ENCODE measurements at places on chromosomes 5 and 9.
A peak's percentile ranks its signal among the peaks of the same experiment; 100 is the strongest.

DNA sequence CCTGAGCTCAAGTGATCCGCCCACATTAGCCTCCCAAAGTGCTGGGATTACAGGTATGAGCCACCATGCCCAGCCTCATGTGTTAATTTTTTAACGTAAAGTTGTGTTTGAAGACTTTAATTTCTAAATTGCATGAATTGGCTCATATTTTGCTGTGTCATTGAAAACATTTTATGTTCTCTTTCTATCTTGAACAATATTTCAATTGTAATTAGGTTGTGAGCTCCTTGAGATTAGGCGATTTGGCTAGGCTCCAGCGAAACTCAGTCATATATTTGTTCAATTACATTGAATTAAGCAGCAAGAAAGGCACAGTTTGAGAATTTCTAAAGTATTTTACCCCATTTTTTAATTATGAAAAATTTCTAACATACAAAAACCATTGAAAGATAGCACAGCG, 34.0 kb downstream of the GAPVD1 start:
- DNase-seq = peak; percentile 21

- DNase-seq = no peak
These were observed 64.0 kb upstream of the UBTD2 start for GRCh38 chr5:172347496-172348052.

DNA sequence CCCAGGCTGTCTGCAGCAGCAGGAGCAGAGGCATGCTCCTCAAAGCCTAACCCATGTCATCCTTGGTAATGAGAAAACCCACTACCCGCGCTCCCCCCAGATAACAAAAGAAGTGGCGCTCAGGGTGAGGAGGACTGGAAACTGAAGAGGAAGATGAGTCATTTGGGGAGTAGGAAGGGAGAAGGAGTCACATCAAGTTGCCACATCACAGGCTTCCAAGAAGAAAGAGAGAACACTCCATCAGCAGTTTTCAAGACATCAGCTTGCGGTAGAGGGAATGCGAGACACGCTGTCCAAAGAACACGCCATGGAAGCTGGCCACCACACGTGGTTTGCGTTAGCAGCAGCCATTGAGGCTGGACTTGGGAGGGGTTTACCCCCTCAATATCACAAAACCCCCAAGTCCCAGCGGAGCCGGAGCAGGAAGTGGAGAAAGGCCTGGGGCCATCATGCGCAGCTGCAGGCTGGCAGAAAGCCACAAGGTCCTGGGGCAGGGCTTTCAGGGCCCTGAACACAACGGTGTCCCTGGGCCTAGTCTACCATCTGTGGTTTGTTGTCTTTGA, 41.5 kb downstream of the SH3PXD2B start:
- DNase-seq = no peak

DNA sequence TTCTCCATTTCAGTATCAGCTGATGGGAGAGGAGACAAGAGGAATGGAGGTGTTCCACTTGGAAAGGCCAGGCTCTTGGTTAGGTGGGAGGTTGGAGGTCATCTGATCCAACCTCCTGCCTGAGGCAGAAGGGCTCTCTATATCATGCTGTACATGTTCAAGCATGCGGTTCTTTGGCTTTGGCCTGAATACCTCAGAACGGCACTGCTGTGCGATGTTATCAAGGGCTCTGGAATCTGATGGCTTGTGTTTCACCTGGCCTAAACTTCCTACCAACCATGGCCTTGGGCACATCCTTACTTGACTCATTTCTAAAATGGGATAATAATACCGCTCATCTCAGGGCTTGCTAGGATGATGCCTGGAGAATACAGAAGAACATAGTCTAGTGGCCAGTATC, 90.1 kb upstream of the FAM169A start:
- DNase-seq = no peak

DNA sequence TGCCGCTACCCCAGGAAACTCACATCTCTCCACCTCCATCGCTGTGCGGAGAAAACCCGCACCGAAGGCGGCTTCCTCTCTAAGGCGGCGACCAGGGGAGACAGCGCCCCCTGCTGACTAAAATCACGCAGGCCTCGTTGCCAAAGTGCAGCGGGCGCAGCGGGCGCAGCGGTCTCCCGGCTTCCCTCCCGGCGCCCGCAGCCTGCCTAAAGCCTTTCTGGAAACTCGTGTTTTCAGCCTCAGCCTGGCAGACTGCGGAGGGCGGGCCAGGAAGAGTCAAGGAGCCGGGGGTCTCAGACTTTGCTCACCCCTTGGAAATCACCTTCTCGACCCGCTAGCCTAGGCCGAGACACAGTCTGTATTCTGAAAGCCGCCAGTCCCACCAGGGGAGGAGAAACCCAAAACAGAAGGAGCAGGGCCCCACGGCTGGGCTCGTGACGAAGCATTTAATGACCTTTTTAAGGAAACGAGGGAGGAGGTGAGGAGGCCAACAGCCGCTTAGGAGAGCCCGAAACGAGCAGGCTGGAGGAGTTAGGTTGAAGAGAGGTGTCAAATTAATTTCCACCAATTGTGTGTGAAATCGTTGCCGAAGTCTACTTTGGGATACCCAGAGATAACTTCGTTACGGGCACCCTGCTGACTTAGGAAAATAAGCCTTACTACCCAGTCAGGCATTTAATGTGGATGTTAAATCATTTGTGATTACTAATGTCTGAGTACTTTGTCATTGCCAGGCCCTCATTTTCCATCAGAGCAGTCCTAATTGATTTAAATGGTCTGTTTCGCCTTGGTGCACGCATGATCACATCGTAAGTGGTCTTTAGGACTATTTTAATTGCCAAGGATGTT, 7.3 kb upstream of the FOXB2 start:
- no peak for DNase-seq

DNA sequence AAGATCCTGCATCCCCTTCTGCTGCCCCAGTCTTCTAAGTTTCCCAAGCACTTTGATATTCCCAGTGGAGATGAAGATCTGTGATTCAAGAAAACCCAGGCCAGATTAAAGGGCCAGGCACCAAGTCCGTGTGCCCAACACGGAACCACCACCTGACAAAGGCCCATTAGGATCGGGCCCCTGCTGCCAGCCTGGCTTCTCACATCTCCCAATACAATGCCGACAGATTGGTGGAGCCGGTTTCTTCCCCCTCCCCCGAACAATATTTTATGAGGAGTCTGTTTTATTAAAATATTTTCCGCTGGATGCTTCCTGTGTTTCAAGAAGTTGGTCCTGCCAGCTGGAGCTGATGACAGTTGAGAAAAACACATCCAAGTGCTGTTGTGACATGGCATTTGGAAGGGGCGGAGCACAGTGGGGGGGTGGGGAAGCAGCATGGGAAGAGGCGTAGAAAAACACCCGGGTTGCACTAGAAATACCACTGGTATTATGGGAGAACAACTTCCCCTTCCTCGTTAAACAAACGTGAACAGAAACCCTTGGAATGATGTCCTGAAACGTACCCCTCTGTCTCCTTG, 45.0 kb downstream of the CRB2 start:
- no peak for DNase-seq

DNA sequence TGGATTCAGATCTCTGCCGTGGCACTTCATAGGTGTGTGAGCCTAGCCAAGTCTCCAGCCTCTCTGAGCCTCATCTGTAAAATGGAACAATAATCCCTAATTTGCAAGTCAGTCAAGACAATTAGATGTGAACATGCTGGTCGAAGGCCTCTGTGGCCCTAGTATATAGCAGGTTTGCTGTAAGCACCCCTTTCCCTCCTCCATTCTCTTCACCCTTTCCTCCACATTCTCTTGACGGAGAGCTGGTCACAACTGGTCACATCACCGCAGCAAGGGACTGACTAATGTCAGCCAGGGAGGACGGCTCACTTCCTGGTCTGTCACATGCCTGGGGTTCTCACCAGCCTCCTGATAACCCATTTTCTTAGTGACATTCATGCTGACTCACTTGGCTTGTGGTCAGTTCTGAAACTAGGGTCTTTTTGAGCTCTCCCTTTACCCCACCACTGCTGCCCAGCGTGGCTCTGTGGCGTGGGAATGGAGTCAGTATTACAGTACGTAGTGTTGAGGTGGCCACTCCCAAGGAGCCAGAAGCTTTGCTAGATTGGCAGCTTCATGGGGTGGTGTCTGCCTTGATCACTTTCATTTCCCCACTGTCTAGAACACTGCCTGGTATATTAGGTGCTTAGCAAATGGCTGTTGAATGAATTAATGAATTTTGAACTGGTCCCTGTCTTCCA, 47.8 kb downstream of the ERGIC1 start:
- no peak for DNase-seq

GRCh38 chr5:115366223-115366622, 69.8 kb upstream of the CCDC112 start:
- DNase-seq = no peak

DNA sequence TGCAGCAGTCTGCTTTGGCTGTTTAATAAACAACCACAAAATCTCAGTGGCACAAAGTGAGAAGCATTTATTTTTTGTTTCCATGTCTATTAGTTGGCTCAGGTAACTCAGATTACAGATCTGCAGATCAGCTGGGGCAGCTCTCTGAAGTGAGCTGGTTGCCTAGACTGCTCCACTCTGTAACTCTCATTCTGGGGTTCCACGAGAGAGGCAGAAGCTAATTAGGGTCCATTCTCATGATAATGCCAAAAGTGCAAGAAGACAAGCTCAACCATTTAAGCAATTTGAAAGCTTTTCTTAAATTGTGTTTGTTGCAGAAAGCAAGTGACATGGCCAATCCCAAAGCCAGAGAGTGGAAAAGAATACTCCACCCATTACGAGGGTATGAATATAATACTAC, 13.2 kb downstream of the MEIKIN start:
- DNase-seq = no peak

DNA sequence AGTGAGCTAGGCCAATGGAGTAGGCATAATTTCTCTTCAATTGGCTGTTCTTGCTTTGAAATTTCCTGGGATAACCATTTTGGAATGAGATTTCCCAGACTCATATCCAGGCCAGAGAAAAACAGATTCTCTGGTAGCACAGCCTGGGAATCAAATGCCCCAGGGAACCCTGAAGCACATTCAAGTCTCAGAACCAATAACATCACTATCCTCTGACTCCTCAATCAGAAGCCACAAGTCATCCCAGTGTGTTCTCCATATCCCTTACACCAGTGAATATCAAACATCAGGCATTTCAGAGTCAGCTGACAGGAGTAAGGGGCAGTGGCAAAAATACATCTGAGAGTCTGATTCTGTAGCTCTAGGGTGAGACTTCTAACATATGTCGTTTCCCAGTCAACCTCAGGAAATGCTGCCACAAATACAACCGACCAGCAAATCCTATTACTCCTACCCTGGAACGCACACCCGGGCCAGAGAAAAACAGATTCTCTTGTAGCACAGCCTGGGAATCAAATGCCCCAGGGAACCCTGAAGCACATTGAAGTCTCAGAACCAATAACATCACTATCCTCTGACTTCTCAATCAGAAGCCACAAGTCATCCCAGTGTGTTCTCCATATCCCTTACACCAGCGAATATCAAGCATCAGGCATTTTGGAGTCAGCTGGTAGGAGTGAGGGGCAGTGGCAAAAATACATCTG, 537.7 kb upstream of the NMUR2 start:
- DNase-seq = no peak

DNA sequence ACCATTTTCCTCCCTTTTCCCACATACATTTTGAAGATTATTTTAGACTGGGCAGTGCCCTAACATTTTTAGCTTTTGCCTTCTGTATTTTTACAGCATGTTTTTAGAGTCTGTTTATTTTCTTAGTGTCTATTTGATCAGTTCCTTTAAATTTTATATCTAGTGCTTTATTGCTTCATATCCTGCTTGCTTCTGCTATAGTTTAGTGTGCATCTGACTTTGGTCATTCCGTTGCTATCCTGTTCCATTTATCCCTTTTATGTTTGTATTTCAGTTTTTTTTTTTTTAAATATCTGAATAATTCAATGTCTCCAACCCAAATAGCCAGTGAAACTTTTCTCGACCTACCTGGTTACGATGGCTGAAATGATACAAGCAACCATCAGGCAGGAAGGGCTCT, 203.8 kb downstream of the ARHGAP26 start:
- no peak for DNase-seq

DNA sequence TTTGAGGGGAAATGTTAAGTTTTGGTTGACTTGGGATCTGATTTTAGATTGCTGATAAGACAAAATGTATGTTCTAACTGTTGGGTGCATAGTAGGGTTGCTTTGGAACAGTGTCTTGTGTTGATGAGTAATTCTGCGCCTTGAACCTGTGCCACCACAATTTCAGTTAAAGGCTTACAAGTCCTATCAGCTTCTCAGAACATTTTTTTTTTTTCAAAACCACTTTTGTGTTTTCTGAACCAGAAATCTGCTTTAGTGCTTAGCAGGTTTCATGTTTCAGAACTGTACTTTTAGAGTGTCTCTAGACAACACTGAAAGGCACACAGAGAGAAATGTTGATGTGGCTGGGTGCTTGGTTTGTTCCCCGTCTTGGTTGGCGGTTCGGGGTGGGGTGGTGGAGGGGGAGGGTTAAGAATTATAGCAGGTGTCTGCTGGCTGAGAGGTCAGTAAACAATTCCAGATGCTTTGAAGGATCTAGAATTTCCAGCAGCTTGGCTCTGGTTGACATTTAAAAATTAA, 84.6 kb downstream of the ANKRD55 start:
- no peak for DNase-seq

DNA sequence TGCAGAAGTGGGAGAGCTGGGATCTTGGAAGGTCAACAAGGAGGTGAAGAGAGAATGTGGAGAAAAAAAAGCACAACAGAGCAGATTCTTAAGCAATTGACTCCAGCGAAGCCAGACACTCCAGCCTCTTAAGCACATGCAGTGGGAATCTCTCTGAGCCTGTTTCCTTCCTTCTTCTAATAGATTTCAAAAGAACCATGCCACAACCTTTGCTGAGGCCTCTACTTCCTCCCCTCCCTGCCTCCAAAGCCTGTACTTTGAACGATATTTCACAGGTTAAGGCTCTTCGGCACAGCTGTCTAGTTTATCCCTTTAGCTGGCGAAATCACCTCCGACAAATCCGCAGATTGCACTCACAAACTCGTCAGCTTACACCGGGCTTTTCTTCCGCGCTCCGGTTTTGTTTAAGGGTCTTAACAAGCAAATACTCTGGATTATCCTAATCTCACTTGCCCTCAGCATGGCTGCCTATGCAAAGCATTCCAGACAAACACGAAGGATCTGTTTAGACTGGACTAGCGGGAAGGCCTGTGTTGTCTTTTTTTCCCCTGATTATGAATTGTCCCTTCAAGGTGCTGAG, 211.6 kb upstream of the PANK3 start:
- DNase-seq = no peak

DNA sequence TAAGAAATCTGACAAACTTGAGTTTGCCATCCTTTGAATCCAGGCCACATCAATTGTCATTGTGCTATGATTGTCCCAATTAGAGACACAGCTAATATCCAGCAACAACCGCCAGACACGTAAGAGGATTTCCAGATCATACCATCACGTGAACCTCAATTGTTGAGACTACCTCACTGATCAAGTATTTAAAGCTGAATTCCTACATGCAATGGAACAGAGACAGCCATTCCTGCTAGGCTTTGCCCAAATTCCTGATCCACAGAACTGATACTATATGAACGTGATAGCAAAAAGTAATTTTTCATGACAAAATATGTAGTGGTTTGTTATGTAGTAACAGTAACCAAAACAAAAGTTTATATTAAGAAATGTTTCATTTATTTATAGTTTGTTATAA, 657.7 kb downstream of the PRR16 start:
- no peak for DNase-seq
